HCT116 (cell line): ENCODE measurements at places on chromosomes 12 and 14. TPM values are rescaled to one million over a fixed set of nuclear protein-coding genes. Genes with fewer than 3 reads are reported as not detected.

DNA sequence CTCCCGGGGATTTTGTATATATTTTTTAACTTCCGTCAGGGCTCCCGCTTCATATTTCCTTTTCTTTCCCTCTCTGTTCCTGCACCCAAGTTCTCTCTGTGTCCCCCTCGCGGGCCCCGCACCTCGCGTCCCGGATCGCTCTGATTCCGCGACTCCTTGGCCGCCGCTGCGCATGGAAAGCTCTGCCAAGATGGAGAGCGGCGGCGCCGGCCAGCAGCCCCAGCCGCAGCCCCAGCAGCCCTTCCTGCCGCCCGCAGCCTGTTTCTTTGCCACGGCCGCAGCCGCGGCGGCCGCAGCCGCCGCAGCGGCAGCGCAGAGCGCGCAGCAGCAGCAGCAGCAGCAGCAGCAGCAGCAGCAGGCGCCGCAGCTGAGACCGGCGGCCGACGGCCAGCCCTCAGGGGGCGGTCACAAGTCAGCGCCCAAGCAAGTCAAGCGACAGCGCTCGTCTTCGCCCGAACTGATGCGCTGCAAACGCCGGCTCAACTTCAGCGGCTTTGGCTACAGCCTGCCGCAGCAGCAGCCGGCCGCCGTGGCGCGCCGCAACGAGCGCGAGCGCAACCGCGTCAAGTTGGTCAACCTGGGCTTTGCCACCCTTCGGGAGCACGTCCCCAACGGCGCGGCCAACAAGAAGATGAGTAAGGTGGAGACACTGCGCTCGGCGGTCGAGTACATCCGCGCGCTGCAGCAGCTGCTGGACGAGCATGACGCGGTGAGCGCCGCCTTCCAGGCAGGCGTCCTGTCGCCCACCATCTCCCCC lies 777 bp downstream of the ASCL1 start:
- no peak for DNase-seq

DNA sequence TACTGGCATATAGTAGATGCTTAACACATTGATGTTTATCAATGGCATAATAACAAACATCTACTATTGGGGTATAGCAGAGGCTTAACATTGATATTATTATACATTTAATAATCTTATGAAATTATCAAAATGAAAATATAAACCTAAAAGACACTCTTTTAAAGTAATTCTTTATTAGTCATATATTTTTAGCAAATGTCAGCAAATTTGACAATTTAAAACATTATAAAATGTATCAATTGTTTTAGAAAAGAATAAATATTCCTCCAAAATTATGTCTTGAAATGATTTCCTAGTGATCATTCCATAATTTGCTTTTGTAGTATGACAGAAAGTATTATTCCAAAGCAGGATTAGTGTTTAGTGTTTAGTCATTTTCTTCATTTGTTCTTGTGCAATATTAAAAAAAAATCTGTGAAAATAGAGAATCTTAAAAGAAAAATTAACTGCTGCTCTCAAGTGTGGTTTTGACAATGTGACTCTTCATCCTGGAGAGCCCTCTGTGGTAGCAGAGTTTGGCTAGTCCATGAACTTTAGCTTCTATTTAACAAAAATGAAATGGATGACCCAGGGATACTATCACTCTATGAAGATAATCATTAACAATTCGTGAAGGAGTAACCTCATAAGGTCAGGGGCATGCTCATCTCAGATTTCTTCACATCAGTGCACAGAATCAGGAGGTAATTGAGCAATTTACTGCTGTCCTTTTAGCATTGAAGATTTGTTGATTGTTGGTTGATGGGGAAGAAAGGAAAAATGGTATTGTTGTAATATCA lies 1018.5 kb downstream of the LRFN5 start:
- no peak for DNase-seq

GRCh38 chr12:68439368-68440045 lies 107.3 kb upstream of the MDM1 start:
- no peak for DNase-seq

GRCh38 chr12:89352492-89353187 lies at the start of gene DUSP6:
DUSP6 (minus strand) TSS chr12:89352501; CDS start chr12:89352039, 462 bp downstream.
- peak; percentile 99 for DNase-seq

DNA sequence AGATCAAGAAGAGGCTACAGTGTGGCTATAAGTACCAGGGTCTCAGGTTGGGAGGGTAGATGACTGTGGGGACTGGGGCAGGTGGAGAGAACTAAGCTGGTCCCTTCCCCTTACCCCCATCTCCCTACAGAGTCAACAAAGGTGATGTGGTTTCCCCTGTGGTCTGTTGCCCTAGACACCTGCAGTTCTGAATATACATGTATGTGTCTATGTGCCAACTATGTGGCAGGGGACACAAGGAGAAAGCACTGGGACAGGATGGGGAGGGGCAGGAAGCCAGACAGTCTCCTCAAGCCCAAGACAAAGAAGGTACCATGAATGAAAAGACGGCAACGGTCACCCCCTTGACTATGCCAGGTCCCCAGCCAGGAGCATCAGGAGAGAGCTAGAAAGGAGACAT lies 4.5 kb upstream of the HDAC7 start:
- no peak for DNase-seq

- no peak for DNase-seq
Measured at GRCh38 chr12:128830505-128830893, 6.7 kb upstream of the SLC15A4 start.

DNA sequence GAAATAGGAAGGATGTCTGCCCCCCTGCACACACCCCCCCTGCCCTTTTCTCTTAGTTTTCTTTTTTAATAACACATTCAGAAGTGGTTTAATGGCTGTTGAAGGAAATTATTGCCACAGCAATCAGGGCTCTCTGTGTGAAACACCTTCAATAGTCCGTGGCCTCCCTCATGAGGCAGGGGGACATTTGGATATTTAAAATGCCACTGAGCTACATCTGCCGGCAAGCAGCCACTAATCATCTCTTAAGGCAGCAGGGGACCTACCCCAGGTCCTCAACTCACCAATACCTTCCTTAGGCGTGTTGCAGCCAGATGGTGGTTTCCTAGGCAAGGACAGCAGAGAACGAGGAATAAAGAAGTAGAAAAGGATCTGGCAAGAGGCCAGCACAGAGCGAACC lies 283.2 kb downstream of the TTC8 start:
- no peak for DNase-seq

GRCh38 chr12:55720894-55721444 lies 776 bp downstream of the RDH5 start:
- peak; percentile 66 for DNase-seq

DNA sequence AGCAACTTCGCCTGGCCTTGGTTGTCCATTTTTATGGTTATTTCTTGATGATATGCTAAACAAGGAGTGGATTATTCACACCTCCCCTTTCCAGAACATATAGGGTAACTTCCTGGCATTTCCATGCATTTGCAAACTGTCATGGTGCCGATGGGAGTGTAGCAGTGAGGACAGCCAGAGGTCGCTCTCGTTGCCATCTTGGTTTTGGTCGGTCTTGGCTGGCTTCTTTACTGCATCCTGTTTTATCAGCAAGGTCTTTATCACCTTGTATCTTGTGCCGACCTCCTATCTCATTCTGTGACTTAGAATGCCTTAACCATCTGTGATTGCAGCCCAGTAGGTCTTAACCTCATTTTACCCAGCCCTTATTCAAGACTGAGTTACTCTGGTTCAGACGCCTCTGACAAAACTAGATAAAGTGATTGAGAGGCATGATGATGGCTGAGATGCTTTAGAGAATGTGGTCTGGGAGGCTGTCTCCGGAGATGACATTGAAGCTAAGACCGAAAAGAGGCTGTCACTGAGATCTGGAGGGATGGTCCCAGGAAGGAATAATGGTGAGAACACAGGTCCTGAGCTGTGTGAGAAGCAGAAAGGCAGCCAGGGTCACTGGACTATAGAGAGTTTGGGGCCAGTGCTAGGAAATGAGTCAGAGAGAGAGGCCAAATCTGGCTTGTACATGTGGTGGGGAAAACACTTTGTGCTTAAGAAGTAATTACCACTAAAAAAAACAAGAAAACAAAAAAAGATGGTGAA lies 2.9 kb downstream of the GLT1D1 start:
- no peak for DNase-seq

ENDOU gene
- not detected for total RNA-seq

SYNDIG1L gene
- not detected for total RNA-seq

GRCh38 chr14:26394150-26394810 lies 203.6 kb downstream of the NOVA1 start:
- no peak for DNase-seq

GRCh38 chr14:32190673-32191072 lies 11.2 kb upstream of the RNU6-7 start:
- DNase-seq: no peak
